ENCODE measurements at places on chromosomes 5 and 9. TPM values are rescaled to one million over a fixed set of nuclear protein-coding genes. Genes with fewer than 3 reads are reported as not detected.

GRCh38 chr5:61441742-61442141, 109.7 kb downstream of the ZSWIM6 start:
- no peak for DNase-seq

CA9 gene
- 2.9 TPM for total RNA-seq

DNA sequence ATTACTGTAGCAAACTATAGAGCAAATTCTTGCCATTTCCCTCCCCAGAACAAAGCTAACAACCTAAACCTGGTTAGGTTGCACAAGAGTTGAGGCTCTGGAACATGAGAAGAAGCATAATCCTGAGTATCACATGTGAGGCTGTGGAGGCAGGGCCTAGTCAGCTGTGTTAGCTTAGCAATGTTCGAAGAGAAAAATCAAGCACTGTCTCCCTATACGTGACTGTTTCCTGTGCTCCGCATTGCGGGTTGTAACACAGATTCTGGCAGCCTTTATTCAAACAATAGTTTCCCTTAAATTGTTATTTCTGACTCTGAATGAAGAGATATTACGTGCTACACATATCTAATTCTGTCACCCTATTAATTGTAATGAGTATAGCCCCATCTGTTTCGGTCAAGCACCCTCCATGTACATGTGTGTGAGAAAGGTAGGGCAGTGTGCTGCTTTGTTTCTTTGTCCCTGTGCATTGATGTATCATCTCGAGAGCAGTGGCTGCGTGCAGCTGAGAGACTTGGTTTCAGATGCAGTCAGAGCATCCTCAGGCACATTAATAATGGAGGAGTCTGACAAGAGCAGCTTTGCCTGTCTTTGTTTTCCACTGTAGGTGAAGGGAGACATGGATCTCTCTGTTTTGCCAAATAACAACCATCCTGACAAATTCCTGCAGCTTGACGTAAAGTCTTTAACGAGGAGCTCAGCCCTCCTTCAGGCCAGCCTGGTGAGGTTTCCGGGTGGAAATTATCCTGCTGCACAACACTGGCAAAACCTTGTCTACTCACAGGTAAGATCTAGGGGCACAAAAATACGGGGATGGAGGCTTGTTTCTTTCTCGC, at the start of gene MINAR2:
Gene MINAR2 (plus strand): TSS at position 523 of the 836 bp plus-strand sequence. CDS start 97 bp downstream, at position 620.
- no peak for DNase-seq

GRCh38 chr9:20995616-20996015, 35.8 kb downstream of the HACD4 start:
- no peak for DNase-seq

DNA sequence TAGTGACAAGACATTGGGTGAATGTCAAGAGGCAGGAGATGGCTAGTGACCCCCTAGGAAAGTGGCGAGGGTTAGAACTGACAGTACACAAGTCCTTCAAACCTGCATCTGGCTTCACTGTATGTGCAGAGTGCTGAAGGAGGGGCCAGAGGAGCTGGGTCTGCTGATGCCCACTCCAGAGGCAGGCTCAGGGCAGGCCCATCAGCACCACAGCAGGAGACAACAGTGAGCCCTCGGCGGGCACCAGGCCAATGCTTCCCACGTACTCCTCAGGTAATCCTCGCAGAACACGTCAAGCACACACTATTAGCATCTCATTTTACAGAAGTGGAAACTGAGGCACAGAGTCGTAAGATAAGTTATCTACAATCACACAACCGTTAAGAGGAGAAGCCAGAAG, 76.1 kb upstream of the SH3PXD2B start:
- DNase-seq = no peak

DNA sequence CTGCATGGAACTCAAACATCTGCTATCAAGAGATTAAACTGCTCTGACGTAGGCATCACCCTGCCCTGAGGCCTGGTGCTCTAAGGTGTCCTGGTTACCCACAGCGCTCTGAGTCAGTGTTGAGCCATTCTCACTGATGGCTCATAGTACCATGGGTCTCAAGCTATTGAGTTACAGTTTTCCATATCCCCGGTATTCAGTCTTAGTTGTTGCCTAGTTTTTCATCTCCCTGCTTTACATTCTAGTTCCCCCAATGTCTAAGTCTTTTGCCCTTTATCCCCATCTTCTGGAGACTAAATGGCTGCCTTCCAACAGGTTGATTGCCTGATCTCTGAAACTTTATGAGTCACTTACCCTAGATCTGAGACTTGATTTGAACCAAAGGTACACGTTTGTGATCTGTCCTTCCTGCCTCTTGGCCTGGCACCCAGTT, 161.2 kb upstream of the PTGER4 start:
- peak; percentile 50 for DNase-seq

GRCh38 chr5:95843733-95844223, 21.3 kb upstream of the GLRX start:
- DNase-seq = no peak

GPR151 gene
- not detected for total RNA-seq

GRCh38 chr5:80246995-80247729, 8.7 kb downstream of the SERINC5 start:
- DNase-seq = peak; percentile 66

- no peak for DNase-seq
Observed at GRCh38 chr5:65468633-65469032, 13.1 kb downstream of the ADAMTS6 start.

GRCh38 chr9:22425551-22425950, 21.1 kb upstream of the DMRTA1 start:
- no peak for DNase-seq

Measured in activated CD4-positive, alpha-beta T cell treated with anti-CD3 and anti-CD28 coated beads for 36 hours (primary cell).